A549 (cell line): ENCODE measurements at places on chromosomes 2 and 18.

DNA sequence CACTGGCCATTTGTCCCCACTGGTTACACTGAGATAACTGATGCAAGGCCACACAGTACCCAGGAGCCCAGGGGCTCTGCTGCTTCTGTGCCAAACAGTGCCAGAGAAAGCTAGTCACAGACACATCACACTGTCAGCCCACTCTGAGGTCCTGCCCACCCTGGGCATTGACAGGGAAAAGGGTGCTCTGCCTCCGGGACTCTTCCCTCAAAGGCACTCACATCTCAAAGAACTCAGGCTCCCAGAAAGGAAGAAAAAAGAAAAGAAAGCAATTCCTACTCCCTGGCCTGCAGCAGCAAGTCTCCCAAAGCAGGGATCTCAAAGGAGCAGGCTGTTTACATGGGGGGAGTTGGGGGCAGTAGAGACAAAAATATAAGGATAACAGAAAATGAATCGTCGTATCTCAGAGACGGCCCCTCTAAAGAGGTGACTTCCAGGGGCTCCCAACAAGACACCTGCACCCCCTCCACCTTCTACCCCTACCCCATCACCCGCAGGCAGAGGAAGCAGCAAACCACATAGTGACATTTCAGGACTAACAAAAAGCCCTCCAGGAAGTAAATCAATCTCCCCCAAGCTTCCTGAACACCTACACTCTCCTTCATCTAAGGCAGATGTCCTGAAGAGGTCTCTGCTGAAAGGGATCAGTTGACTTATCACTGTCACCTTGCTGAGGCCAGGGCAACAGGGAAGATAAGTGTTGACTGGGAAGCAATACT is 247.6 kb downstream of the TNS1 start:
- DNase-seq: no peak

- no peak for DNase-seq
Measured at GRCh38 chr2:190641469-190641868, 7.4 kb upstream of the NAB1 start.

GRCh38 chr2:229244975-229245374 is 26.1 kb downstream of the PID1 start:
- no peak for DNase-seq

DNA sequence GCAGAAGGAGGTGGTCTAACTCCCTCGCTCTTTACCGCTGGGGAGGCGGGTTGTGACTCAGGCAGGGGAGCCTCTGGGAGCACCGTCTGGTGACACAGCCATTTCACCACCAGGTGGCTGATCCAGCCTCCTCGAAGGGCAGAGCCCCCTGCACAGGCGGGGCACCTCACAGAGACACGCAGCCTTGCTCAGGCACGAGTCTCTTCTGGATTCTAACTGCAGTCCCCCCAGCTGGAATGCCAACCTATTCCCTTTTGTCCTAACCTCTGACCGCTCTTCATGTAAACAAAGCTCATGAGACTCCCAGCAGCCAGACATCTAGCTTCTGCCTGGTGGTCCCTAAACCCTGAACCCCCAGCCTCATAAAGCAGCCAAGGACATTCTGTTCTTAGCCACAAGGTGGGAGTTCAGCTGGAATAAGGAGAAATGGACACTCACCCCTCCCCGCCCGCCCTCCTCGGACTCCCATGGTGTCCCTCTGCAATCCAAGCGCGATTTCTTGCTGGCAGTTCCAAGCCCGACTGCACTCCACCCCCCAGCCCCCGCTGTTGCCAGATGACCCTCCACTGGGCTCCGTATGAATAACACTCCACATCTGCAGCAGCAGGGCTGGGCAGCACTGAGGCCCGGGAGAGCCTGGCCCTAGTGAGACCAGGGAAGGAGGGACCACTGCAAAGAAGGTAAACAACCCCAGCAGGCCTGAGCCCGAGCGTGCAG is 84.3 kb downstream of the TNS1 start:
- DNase-seq: no peak

DNA sequence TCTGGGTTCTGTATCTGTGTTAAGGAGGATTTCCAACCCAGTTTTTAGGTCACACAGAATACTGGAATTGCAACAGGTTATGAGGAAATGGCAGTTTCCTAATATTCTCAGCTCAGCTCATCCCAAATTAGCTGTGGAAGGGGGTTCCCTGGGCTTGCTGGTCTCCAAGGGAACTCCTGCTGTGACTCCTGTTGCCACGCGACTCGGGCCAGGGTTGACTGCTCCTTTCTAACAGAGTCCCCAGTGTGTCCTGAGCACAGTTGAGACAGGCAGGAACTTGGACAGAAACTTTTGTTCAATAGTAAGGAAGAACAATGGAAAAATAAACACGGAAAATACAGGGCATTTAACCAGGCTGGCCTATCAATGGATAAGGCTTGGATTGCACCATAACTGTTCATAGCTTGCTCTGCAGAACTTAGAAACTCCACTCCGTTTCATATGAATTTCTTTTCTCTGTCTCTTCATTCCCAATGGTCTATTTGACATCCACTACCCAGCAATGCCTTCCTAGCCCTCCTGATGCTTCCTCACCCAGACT is 3.8 kb upstream of the ROCK2 start:
- no peak for DNase-seq

GRCh38 chr18:32383050-32383819 is 87.4 kb downstream of the GAREM1 start:
- DNase-seq: peak; percentile 79

GRCh38 chr18:21448299-21448698 is 152.2 kb downstream of the ESCO1 start:
- no peak for DNase-seq
